ENCODE measurements at places on chromosomes 7 and 10.
A peak's percentile ranks its signal among the peaks of the same experiment; 100 is the strongest.

- no peak for DNase-seq
Measured at GRCh38 chr7:156128496-156128895, 316.2 kb upstream of the SHH start.

- DNase-seq, result no peak
Measured at GRCh38 chr10:103110407-103110806, 82.7 kb downstream of the NT5C2 start.

DNA sequence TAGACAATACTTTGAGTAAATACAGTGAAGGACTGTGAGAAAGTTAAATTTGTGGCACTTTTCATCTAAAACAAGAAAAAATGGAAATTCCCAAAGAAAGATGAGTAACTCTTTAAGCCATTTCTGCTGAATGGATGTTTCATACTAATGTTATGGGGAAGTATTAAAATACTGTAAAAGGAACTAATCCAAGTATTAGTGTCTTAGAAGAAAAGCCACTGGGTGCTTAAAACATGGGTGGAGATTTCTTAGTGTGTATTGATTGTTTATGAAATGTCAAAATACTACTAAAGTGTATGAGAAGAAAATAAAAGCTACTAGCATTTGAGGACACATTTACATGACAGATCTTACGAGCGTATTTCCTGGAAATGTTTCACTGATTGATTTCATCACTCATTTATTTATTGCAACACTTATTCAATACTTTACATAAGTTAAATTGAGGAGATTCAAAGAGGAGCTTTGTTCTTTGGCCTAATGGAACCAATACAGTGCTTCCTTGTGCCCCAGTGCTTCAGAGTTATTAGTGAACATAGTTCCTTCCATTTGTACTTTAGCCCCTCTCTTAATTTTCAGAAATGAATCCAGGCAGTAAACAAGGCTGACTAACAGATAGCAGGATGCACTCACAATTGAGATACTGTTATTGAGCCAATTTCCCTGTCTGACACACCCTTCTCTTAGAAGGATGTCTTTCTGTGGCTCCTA, 155.5 kb upstream of the AHR start:
- DNase-seq, result no peak

- DNase-seq, result no peak
Measured at GRCh38 chr10:74276416-74276815, 125.4 kb downstream of the ADK start.

DNA sequence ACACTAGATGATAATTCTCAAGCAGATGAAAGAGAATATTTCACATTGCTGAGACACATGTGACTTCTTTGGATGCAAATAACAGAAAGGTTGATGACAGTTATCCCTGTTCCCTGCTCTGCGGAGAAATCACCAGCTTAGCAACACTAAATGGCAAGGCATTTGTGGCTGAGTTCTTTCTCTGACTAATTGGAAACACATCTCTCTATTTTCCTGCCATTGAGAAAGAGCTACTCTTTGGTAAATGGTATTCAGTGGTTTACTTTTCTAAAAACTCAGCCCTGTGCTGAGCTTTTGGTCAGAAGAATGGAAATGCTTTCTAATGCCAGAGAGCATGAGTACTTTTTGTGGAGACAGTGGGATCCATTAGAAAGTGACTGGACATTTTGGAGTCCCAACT, 771.4 kb downstream of the LRMDA start:
- no peak for DNase-seq

DNA sequence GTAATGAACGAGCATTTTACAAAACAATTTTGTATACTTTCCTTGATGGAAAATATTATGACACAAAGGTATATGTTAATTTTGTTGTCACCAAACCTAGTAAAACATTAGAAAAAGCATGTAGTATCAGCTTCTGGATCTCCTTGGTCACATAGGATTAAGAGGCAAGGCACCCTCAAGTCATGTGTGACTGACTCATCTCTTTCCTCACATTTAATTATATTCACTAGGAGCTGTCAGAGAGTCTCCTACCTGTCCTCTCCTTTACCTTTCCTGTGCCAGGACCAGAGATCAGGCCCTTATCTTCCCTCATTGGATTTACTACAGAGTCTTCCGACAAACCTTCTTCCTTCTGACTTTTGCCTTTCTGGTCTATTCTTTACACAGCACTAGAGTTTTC, 111.3 kb upstream of the RPA3 start:
- no peak for DNase-seq

DNA sequence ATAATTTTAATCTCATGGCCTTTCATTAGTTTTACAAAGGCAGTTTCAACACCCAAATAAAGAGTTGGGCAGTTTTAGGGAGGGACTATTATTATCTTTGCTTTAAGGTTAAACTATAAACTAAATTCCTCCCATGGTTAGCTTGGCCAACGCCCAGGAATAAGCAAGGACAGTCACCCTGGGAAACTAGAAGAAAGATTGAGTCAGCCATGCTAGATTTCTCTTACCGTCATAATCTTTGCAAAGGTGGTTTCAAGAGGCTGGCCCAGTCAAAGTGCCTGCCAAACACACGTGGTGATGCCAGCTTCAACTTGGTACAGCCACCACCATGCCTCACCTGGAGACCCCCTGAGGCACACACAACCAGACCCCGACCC, 317.4 kb upstream of the SP8 start:
- no peak for DNase-seq

- no peak for DNase-seq
Measured at GRCh38 chr10:90557385-90557784, 300.5 kb downstream of the HTR7 start.

GRCh38 chr10:6470894-6471618, 109.0 kb downstream of the PRKCQ start:
- DNase-seq, result no peak

DNA sequence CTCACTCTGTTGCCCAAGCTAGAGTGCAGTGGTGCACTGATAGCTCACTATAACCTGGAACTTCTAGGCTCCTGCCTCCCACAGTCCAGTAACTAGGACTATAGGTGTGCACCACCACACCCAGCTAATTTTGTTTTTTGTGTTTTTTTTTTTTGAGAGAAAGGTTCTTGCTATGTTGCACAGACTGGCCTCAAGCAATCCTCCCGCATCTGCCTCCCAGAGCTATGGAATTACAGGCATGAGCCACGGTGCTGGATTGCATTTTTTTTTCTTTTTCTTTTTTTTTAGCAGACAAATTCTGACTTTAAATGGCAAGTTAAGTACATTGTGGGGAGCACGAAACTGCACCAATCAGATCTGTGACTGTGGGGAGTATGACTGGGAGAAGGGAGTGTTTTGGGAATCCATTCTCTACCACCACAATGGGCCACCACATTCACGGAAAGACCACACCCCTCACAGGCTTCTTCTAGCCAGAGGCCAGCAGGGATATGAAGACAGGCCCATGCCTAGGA, 58.1 kb upstream of the MSMB start:
- DNase-seq, result no peak

DNA sequence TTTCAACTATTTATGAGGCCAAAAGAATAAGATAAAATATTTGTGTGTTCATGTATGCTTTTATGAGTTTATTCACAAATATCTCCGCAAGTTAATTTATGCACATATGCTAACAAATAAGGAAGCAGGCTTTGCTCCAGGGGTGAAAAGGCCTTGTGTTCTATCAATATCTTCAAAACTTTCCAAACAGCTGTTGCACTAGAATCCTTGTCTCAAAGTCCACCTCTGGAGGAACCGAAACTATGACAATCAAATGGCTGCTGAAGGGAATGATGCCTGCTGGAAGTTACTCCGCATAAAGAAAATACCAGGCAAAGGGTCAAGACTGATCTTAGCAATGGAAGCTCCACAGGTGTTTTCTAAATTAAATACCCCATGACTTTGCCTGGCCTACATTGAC, 145.0 kb upstream of the GHITM start:
- DNase-seq, result no peak

DNA sequence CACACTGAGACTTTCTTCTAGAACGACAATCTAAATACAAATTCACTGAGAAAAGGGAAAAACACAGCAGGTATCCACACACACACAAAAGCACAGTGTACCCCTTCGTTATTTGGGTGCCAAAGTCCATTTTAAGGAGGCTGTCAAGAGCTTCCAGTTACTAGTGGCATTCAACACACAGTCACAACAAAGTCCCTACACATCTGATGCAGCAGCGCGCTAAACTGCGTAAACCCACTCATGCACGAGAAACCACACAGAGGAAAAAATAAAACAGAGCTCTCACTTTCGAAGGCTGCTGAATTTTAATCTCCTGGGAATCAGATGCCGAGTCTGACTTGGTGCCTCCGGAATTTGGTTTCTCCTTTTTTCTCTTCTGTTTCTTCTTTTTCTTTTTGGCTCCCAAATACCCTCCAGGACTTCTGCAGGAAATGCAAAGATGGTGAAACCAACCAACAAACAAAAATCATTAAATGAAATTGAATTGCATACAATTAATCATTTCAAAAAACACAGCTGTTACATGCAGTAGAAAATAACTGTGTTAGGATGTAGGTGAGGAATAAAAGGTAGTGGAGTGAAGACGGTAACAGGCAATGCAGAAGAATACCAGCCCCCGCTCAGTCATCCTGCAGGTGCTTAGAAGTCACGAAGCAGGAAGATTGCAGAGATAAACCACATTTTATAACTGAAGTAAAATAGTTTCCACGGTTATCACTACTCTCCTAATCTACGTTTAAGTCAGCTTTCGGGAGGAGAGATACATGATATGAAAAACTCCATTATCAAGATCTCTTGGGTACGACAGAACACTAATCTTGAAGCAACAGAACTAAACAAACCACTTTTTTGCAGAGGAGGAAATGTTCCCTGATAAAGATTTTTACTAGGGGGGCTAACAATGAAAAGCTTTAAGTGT, 27.1 kb downstream of the NMT2 start:
- DNase-seq, result peak; percentile 13

DNA sequence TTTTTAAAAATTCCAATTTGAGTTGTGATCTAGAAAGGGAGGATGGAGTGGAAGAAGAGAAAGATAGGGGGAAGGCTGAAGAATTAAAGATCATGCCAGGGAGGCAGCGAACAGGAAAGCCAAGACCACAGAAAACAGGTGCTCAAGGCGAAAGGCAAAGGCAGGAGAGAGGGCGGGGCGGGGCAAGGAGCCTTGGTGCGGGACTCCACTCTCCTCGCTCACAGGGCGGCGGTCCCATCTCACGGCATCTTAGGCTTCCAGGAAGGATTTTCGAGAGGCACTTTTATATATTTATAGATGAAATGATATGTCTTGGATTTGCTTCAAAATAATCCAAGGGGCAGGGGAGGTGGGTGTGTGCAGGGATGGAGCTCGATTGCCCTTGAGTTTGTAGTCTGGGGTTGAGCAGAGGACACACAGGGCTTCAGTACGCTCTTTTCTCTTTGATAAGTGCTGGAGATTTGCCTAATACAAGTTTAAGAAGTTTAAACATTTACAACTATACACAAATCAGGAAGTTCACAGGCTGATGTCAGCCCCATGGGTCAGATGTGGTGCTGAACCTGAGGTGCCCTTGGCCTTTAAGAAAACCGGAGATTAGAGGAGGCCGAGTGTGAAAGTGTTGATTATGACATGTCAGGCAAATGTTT, 161.1 kb downstream of the PRKAG2 start:
- DNase-seq, result no peak

DNA sequence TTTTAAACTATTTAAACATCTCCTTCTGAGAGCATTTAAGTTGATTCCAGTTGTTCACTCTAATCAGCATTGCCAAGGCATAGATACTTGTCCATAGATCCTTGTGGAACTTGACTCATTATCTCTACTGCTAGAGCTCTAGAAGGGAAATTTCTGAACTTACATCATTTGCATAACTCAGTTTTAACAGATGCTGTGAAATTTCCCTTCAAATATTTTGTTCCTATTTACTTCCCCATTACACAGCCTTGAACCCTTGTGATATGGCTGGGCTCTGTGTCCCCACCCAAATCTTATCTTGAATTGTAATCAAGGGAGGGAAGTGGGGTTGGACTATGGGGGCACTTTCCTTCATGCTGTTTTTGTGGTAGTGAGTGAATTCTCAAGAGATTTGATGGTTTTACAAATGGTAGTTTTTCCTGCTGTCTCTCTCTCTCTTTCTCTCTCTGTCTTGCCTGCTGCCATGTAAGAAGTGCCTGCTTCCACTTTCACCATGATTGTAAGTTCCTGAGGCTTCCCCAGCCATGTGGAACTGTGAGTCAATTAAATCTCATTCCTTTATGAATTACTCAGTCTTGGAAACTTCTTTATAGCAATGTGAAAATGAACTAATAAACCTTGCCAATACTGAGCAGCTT, 25.4 kb downstream of the INSIG1 start:
- DNase-seq, result no peak
